ENCODE measurements at places on chromosomes 7 and 10. TPM values are rescaled to one million over a fixed set of nuclear protein-coding genes. Genes with fewer than 3 reads are reported as not detected.

The H2BK1 gene
- not detected for total RNA-seq

The MINDY4 gene
- 6.1 TPM for total RNA-seq

The SFTPA1 gene
- not detected for total RNA-seq

DNA sequence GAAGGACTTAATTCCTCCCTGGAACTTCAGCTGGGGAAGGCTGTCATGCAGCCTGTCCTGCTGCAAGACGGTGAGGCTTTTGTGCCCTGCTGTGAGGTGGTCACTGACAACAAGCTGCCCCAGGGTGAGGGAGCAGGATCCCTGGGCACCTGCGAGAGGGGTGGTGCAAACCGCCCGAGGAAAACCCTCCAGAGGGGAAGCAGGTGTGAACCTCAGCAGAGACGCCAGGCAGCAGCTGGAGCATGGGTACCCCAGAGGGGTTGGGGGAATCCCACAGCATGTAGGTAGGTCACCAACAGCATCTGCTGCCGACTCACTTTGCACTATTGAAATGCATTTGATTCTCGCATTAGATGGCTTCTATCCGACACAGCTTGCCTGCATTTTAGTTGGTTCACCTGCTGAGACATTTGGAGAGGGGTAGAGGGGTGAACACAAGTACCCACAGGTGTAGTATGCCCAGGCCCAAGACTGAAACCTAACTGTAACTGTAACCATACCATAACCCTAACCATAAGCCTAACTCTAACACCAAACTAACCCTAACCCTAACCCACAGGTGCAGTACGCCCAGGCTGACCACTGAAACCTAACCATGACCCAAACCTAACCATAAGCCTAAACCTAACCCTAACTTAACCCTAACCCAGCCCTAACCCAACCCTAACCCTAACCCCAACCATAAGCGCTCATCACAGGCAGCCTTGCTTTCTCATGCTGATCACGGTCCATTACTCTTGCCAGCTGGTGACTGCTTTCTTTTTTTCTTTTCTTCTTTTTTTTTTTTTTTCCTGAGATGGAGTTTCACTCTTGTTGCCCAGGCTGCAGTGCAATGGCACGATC is 85.9 kb downstream of the ELFN1 start:
- H3K4me1 ChIP-seq: peaks cover 5% of the 10 kb centered on the region
- no peak overlapping the region for H3K4me3 ChIP-seq
- no peaks in the 10 kb centered on the region for H3K36me3 ChIP-seq

DNA sequence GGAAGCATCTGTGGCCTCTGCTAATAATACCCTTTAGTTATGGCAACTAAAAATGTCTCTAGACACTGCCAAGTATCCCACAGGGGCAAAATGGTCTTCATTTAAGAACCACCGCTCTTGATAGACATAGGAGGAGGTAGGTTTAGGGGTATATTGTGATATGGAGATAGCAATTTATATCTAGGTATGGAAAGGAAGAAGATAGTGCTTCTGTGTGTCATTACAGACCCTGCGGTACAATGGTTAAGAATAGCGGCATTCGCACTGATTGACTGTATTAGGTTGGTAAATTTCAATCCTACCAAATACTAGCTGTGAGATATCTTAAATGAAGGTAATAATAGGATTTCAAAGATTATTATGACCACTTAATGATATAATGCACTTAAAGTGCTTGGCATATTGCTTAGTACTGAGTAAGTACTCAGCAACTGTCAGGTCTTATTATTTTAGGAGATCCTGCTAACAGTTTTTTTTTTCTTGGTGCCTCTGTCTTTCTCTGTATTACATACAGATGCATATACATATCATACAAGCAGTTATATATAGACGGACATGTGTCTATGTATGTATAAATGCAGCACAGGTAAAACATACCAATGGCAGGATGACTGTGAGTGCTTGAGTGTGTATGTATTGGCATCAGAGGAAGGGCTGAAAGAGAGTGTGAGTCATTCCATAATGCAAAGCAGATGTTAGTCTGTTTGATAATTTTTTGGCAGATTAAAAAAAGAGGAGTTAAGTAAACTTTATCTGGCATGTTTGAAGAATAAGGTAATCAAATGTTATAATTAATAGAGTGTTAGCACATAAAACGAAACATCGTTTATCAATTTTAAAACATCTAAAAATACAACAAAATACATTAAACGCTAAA is 50.0 kb upstream of the ITGB8 start:
- H3K4me3 ChIP-seq: no peak overlapping the region
- no peak overlapping the region for H3K27ac ChIP-seq
- no peaks in the 10 kb centered on the region for H3K36me3 ChIP-seq
- DNase-seq: no peak

DNA sequence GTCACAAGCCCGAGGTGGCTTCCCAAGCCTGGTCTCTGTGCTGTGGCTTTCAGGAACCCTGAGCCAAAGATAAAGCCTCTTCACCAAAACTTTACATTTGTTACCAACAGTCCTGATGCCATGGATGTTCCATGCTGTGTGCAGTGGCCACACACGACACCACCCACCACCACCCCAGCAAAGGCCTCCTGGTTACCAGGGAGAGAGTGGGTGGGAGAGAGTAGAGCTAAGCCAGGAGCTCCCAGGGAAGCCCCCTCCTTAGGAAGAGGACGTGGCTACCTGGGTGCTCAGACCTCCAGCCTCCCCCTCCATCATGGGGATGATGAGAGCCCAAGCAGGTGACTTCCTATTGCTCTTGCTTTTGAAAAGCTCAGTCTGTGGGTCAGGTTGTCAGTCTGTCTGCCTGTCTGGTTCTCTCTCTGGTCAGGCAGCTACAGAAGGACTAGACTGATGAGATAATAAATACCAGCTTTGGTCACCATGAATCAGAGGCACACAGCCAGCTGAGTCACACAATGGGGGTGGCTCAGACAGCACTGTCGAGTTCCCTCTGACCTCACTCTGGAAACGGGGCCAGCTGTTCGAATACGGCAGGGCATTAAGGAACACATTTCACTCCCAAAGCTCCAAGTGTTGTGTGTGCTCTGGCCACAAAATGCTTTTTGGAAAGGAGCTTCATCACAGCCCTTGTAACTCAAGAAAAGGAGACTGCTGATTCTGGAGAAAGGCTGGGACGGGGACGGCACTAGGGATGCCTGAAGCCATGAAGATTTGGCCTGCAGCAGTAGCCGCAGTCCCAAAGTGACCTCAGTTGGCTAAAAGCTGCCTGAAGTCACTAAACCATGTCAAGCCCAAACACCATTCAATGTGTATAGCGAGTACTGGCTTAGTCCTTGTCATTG is 166.0 kb downstream of the FANK1 start:
- H3K27me3 ChIP-seq: no peaks in the 10 kb centered on the region
- no peak overlapping the region for H3K4me3 ChIP-seq
- H3K27ac ChIP-seq: no peak overlapping the region
- DNase-seq: no peak
- H3K4me1 ChIP-seq: no peaks in the 10 kb centered on the region

All from liver (tissue), 10 donors.